ENCODE measurements at places on chromosomes 2 and 18.

GRCh38 chr2:231039821-231040364 lies 2.6 kb downstream of the C2orf72 start:
- DNase-seq = no peak

DNA sequence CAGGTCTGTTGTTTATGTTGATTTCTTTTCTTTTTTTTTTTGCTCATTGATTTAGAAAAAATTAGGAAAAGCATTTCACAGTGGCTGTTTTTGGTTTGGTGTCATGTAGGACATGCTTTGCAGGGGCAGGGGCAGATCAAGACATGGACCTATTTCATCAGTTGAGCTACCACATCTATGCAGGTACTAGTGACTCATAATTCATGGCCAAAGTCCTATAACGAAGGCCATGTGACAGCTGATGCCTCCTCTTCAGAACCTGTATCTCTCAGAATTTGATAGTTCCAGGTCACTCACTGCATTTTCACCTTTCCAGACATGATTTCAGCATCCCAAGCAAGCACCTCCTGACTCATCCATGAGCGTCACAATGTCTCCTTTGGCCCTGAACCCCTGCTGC lies 195.8 kb downstream of the ALK start:
- DNase-seq = no peak

DNA sequence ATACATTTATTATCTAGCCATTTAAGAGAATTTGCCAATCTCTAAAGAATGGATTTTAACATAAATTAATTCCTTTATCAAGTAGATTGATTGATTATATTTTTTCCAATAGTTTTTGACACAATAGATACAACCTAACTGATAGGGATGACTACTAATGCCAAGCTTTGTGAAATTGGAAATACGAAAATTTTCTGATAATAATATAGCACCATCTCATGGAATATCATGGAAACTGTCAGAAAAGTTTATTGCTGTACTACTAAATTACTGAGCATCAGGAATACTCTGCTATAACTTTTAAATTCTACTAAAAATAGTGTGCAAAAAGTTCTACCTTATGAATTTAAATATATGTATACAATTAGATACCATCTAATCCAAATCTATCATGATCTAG lies 101.8 kb upstream of the MAP2 start:
- no peak for DNase-seq

GRCh38 chr2:9422321-9423099 lies 818 bp downstream of the ITGB1BP1 start:
- peak; percentile 15 for DNase-seq

DNA sequence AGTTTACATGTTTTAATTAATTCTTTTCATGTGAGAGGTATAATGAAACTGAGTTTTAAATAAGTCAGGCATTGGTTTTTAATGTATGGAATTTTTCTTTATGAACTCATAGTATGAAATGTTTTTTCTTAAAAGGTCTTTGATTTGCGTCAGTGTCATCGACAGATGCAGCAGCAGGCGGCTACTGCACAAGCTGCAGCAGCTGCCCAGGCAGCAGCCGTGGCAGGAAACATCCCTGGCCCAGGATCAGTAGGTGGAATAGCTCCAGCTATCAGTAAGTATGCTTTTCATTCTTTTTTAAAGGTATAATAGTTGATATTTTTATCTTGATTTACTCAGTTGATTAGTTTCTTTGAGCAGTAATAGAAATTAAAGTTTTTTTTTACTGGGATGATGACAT lies 46.5 kb downstream of the SMAD4 start:
- no peak for DNase-seq

DNA sequence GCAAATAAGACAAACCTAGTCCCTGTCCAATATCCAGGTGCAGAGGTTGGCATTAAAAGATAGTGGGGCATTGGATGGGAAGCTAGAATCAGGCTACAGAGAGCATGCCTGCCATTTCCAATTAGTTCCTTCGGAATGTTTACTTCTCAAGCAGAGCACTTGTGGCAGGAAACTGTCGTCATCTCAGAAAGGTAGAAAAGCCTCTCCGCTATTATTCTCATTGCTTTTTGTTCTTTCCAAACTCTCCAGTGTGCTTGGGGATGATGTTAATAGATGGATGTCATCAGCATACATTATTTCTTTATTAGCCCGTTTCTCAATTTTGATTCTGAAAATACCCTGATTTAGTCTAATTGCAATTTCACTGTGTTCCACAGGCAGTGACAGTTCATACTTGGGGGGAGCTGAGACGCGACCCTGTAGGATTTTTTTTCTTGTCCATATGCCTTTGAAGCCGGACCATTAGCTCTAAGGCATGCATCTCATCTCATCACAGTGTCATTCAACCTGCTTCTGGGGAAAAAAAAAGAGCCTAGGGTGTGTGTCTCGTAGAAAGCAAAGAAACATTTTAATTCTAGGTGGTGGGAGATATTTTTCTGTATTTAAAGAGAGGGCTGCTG lies 7.7 kb downstream of the ASB18 start:
- no peak for DNase-seq

GRCh38 chr2:20474757-20475566 lies 28.1 kb downstream of the RHOB start:
- no peak for DNase-seq
